ENCODE measurements at places on chromosomes 2 and 18.

DNA sequence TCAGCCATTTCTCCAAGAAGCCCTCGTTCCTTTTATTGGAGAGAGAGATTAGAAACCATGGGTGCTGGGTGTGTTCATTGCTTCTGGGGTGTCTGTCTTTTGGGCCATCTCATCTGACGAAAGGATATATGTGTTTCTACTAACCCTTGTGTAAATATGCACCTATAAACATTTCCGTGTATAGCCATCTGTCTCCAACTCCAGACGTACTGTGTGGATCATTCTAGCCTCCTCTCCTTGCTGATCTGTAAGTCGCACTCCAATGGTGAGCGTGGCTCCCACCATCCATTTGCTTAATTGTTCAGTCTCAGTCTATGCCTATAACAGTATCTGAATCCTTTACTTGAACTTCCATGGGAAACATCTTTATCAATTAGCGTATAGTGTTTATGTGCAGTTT is 1.8 kb downstream of the RBFA start:
- no peak overlapping the region for H3K27ac ChIP-seq
- H3K4me3 ChIP-seq: no peak overlapping the region
- H3K4me1 ChIP-seq: no peaks in the 10 kb centered on the region
- no peaks in the 10 kb centered on the region for H3K27me3 ChIP-seq
- no peak for DNase-seq

DNA sequence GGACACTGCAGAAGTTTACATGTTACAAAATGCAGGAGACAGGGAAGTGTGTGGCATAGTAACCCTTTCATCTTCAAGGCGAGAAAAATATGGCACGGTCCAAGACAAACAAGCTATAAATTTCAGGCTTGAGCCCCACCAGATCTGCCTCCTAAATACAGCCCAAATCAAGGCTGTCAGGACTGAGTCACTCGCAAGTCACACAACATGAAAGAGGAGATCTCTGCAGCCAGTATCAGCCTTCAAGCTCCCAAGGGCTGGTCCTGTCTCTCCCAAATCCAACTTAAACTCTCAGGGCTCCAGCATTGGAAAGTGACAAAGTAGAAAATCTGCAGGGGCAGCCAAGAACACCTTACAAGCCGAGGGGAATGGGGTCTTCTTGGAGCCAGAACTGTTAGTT is 106.3 kb upstream of the GATA6 start:
- no peak overlapping the region for H3K4me3 ChIP-seq
- no peaks in the 10 kb centered on the region for H3K27me3 ChIP-seq
- DNase-seq: no peak
- no peak overlapping the region for H3K27ac ChIP-seq

- no peak overlapping the region for H3K27ac ChIP-seq
- H3K4me3 ChIP-seq: no peak overlapping the region
- H3K36me3 ChIP-seq: no peaks in the 10 kb centered on the region
Observed at GRCh38 chr2:129113776-129114175, 795.1 kb upstream of the HS6ST1 start.

GRCh38 chr2:210591663-210592062 is 35.3 kb downstream of the CPS1 start:
- no peaks in the 10 kb centered on the region for H3K36me3 ChIP-seq
- DNase-seq: no peak
- no peak overlapping the region for H3K4me3 ChIP-seq
- no peaks in the 10 kb centered on the region for H3K27me3 ChIP-seq
- H3K27ac ChIP-seq: no peak overlapping the region
- H3K4me1 ChIP-seq: no peaks in the 10 kb centered on the region

- no peaks in the 10 kb centered on the region for H3K36me3 ChIP-seq
- no peak overlapping the region for H3K4me3 ChIP-seq
- H3K27me3 ChIP-seq: no peaks in the 10 kb centered on the region
- peaks cover 3% of the 10 kb centered on the region for H3K4me1 ChIP-seq
Observed at GRCh38 chr2:178304333-178304732, 110.0 kb downstream of the OSBPL6 start.

DNA sequence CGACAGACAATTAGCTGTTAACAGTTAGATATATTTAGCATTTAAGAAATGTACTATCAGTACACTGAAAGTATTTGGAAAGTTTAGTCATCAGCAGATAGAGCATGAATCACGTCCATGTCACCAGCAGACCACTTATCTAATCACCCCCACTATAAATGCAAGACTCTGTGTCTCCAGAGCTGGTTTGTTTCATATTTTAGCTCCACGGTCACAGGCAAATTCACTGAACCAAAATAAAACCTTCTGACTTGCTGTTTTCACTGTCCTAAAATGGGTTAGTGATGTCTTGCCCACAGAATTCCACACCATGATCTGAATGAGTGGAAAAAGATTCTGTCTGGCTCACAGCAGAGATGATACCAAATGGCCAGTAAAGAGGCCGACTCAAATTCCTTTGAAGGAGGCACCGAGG is 64.9 kb downstream of the CDH2 start:
- peaks cover 49% of the 10 kb centered on the region for H3K4me1 ChIP-seq
- no peaks in the 10 kb centered on the region for H3K36me3 ChIP-seq
- H3K27ac ChIP-seq: peak overlapping the region; percentile 94

GRCh38 chr2:78077633-78078032 is 555.5 kb upstream of the LRRTM4 start:
- DNase-seq: no peak
- no peaks in the 10 kb centered on the region for H3K4me1 ChIP-seq
- H3K27ac ChIP-seq: no peak overlapping the region
- H3K27me3 ChIP-seq: no peaks in the 10 kb centered on the region

- H3K4me1 ChIP-seq: no peaks in the 10 kb centered on the region
- H3K36me3 ChIP-seq: no peaks in the 10 kb centered on the region
- H3K27me3 ChIP-seq: peaks cover 6% of the 10 kb centered on the region
- H3K4me3 ChIP-seq: no peak overlapping the region
- DNase-seq: no peak
Observed at GRCh38 chr2:126808929-126809328, 89.8 kb upstream of the TEX51 start.

- H3K27me3 ChIP-seq: no peaks in the 10 kb centered on the region
- H3K4me1 ChIP-seq: peaks cover 24% of the 10 kb centered on the region
- no peaks in the 10 kb centered on the region for H3K36me3 ChIP-seq
Observed at GRCh38 chr2:138421971-138422335, 79.6 kb upstream of the SPOPL start.

DNA sequence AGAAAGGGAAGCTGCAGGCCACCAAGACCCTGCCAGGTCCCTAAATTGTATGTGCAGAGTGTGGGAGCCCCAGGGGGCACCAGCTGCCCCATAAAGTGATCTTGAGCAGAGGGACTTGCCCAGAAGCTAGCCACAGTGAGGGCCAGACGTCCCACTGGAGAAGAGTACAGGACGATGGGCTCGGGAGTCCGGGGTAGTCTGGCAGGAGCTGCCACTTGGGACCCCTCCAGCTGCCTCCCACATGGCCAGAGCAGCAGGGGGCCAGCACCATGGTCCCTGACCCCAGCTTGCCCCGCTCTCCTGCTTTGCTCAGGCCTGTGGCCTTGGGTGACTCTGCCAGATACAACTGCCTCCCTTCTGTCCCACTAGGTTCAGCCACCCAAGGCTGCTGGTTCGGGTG is 11.7 kb upstream of the LOXHD1 start:
- no peak for DNase-seq
- H3K27me3 ChIP-seq: no peaks in the 10 kb centered on the region
- no peaks in the 10 kb centered on the region for H3K4me1 ChIP-seq
- H3K27ac ChIP-seq: no peak overlapping the region

- H3K27me3 ChIP-seq: no peaks in the 10 kb centered on the region
- peaks cover 35% of the 10 kb centered on the region for H3K4me1 ChIP-seq
- DNase-seq: no peak
Observed at GRCh38 chr2:177262092-177262491, 2.4 kb downstream of the NFE2L2 start.

- H3K27me3 ChIP-seq: no peaks in the 10 kb centered on the region
- no peak overlapping the region for H3K27ac ChIP-seq
- no peak for DNase-seq
- no peak overlapping the region for H3K4me3 ChIP-seq
Observed at GRCh38 chr2:200158647-200159356, 147.7 kb upstream of the SPATS2L start.

DNA sequence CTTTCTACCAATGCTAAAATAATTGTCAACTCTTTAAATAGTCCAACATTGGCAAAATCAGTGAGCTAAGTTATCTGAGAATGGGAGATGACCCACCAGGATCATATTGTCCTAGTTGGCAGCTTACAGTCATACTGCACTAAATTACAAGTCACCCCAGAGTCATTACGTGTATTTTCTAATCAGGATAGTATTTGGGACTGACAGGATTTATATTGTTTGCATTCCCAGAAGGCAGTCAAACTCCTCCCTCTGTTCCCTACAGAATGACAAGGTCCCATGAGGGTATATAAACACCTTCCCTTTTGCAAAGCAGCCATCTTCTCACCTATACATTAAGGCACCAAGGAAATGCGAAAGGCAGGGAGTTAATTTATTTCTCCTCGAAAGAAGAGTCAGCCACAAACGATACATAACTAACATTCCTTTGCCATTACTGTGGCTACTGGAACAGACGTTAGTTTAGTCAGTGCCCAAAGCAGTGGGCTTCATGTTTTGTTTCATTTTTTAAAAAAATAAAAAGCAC is 125.3 kb downstream of the ANTXR1 start:
- peaks cover 5% of the 10 kb centered on the region for H3K36me3 ChIP-seq
- H3K27ac ChIP-seq: peak overlapping the region; percentile 98
- no peak for DNase-seq
- no peaks in the 10 kb centered on the region for H3K27me3 ChIP-seq

DNA sequence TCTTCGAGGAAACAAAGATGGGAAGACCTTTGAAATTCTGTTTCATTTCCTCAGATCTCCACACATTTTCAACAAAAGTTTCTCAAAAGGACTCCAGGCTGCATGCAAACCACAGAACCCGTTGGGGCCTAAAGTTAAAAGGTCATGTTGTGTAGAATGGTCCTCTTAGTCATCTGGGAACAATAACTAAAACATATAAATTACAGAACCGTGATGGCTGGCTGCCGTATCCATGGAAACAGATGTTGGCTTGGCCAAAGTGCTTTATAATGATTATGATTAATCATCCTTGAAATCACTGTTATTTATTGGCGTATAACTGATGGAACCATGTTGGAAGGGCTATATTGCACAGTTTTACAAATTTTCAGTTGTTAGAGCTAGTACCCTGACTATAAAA is 182.8 kb upstream of the CRIM1 start:
- H3K27me3 ChIP-seq: no peaks in the 10 kb centered on the region
- no peak overlapping the region for H3K4me3 ChIP-seq
- H3K27ac ChIP-seq: no peak overlapping the region
- no peaks in the 10 kb centered on the region for H3K4me1 ChIP-seq
- no peaks in the 10 kb centered on the region for H3K36me3 ChIP-seq

DNA sequence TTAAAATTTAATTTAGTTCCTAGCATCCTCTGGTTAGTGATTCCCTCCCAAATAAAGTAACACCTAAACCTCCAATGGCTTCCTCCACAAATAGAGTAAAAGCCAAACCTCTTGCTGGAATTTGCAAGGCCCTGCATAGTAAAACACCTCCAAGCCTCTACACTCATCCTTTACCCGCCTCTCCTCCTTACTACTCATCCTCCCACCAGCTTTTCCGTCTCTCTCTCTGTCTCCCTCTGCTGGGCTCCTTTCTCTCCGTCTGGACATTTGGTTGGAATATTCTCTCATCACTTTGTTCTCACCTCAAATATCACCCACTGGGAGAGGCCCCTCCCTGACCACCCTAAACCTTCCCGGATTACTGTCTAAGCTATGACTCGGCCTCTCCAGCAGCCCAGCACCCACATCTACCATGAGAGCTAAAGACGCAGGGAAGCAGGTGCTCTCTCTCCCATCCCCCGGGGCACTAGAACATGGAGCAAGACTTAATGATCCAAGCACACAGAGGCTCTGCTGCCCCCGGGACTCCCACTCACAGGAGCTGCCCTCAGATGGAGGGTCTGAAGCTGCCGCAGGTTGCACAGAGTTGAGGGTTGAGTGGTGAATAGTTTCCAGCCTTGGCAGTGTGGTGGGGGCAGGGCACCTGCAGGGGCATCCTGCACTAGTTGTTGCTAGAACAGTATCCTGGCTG is 167.2 kb downstream of the FBXO15 start:
- H3K4me1 ChIP-seq: peaks cover 4% of the 10 kb centered on the region
- no peak for DNase-seq
- no peak overlapping the region for H3K4me3 ChIP-seq
- H3K27me3 ChIP-seq: no peaks in the 10 kb centered on the region

- no peaks in the 10 kb centered on the region for H3K36me3 ChIP-seq
- no peak for DNase-seq
- H3K4me3 ChIP-seq: no peak overlapping the region
- peaks cover 29% of the 10 kb centered on the region for H3K4me1 ChIP-seq
- H3K27me3 ChIP-seq: no peaks in the 10 kb centered on the region
- H3K27ac ChIP-seq: peak overlapping the region; percentile 1
Observed at GRCh38 chr2:45944074-45944473, 292.6 kb downstream of the PRKCE start.

DNA sequence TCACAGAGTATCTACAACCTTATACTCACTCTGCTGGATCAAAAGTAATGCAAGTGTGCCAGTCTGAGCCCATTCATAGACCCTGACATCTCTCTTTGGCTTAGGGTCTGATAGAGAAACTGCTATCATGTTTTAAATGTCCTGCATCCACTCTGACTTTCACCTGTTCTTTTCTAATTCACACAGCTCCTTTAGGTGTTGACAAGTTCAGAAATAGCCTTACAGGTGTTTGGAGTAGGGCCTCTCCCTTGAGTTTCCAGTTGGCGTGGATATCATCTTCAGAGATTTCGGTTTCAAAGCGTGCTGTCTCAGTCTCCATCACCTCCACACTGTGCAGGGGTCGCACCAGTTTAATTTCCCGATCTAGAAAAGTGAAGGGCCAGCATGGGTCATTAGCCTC is 150.3 kb downstream of the PLEKHA3 start:
- no peak for DNase-seq
- H3K4me3 ChIP-seq: no peak overlapping the region
- no peaks in the 10 kb centered on the region for H3K27me3 ChIP-seq
- H3K27ac ChIP-seq: no peak overlapping the region

GRCh38 chr18:77074431-77074830 is 58.2 kb downstream of the MBP start:
- H3K4me3 ChIP-seq: no peak overlapping the region
- no peaks in the 10 kb centered on the region for H3K27me3 ChIP-seq
- no peaks in the 10 kb centered on the region for H3K36me3 ChIP-seq
- H3K4me1 ChIP-seq: peaks cover 35% of the 10 kb centered on the region
- no peak for DNase-seq

DNA sequence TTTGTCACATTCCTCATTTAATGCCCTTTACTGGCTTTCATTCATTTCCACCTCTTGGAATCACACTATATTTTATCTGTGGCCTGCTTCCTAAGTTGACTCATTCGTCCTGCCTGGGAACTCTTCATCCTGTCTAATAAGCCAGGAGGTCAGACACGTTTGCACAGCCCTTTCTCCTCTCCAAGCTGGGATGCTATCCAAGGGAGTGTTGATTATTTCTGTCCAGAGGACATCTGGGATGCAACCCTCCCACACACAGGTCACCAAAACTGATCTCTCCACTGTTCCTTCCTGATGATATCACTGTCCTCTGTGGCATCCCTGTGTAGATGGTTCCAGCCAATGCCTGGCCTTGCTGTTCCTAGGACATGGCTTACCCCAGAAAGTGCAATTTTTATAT is 79.8 kb upstream of the NOSTRIN start:
- peaks cover 29% of the 10 kb centered on the region for H3K4me1 ChIP-seq
- DNase-seq: no peak
- H3K27me3 ChIP-seq: no peaks in the 10 kb centered on the region
- H3K27ac ChIP-seq: peak overlapping the region; percentile 14
